ENCODE measurements at places on chromosomes 1 and 21. TPM values are rescaled to one million over a fixed set of nuclear protein-coding genes. Genes with fewer than 3 reads are reported as not detected.

CFAP141 gene
- polyA plus RNA-seq = not detected

LRRC71 gene
- not detected for polyA plus RNA-seq

PLXNA2 gene
- 0.10 TPM for polyA plus RNA-seq

PLEKHG5 gene
- 5.4 TPM for polyA plus RNA-seq

Measured in AG04450 (cell line).